ENCODE measurements at places on chromosomes 13 and 19. TPM values are rescaled to one million over a fixed set of nuclear protein-coding genes. Genes with fewer than 3 reads are reported as not detected.

DNA sequence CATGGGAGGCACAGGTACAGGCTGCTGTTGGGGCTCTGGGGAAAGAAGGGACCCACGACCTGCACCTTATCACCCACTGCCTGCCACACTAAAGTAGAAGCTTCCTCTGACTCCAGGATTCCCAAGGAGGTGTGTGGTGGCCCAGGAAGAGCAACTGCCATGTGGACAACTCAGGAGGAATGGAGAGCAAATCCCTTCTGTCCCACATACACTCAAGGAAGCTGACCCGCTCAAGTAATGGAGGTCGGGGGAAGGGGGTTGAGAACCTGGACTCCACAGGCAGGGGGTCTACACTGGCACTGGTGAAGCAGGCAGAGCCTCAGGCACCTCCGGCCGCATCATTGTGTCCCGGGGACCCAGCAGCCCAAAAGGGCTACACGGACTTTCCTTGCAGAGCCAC, 29.4 kb upstream of the SLC15A1 start:
- no peaks in the 10 kb centered on the region for H3K36me3 ChIP-seq
- no peaks in the 10 kb centered on the region for H3K4me1 ChIP-seq
- no peak overlapping the region for H3K27ac ChIP-seq
- DNase-seq = no peak
- no peaks in the 10 kb centered on the region for H3K27me3 ChIP-seq
- no peak overlapping the region for H3K4me3 ChIP-seq

DNA sequence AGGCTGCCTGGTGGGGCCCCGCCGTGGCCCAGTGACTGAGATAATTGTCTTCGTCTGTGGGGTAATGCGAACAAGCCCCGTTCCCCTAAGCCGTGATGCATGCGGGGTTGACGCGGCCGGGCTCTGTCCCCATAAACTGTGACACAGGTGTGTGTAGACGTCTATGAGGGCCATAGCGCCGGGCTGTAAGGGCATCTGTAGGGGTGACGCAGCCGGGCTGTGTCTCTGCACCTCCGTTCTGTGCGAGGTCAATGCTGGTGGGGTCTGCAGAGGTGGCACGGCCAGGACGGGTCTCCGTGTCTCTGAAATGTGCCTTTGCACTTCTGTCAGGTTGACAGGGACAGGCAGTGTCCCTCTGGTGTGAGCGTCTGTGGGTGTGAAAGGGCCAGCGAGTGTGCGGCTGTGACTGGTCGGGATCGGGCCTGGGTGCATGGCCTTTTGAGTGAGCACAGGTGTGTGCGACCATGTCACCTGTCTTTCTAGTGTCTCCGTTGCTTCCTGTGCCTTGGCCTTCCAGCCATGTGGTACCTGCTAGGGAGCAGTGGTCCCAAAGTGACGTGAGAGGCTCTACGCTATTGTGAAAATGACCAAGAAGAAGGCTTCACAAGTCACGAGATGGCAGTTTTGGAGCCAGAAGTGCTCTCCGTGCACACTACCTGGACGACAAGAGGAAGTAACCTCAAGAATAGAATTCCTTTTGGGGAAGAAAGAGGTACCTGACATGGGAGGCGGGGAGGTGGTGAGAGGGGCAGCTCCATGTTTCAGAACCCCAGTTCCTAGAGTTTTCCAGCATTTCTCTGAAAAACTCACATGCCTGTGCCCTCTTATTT, 16.4 kb upstream of the ZNF331 start:
- no peaks in the 10 kb centered on the region for H3K4me1 ChIP-seq
- H3K4me3 ChIP-seq = peak overlapping the region; percentile 68
- no peak overlapping the region for H3K27ac ChIP-seq
- H3K27me3 ChIP-seq = no peaks in the 10 kb centered on the region
- no peak for DNase-seq

The DIAPH3 gene
- 7.1 TPM for total RNA-seq

The NPAS1 gene
- total RNA-seq = 0.68 TPM

The MIDN gene
- total RNA-seq = 80.1 TPM

- no peak overlapping the region for H3K27ac ChIP-seq
- peaks cover 11% of the 10 kb centered on the region for H3K4me1 ChIP-seq
- no peak overlapping the region for H3K4me3 ChIP-seq
- DNase-seq = no peak
- H3K27me3 ChIP-seq = no peaks in the 10 kb centered on the region
- H3K36me3 ChIP-seq = no peaks in the 10 kb centered on the region
Measured at GRCh38 chr13:49297338-49297737, 49.6 kb downstream of the CDADC1 start.

DNA sequence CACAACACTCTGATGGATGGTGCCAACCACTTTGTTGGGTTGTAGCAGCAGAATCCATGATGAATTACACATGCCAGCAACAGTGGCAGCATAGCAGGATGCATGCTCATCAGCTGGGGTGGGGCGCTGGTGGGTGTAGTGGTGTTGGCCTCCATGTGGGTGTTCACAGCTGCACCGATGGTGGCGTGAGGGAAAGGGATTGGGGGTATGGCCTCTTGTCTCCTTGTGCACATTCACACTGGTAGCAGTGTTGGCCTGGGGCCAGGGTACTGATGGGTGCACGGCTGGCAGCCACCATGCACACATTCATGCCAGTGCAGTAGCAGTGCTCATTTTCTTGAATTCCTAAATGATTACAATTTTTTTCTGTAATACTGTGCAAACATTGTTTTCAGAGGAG, 2748.8 kb upstream of the PCDH20 start:
- H3K27ac ChIP-seq = no peak overlapping the region
- no peaks in the 10 kb centered on the region for H3K4me1 ChIP-seq
- no peaks in the 10 kb centered on the region for H3K27me3 ChIP-seq
- no peaks in the 10 kb centered on the region for H3K36me3 ChIP-seq
- DNase-seq = no peak
- no peak overlapping the region for H3K4me3 ChIP-seq

DNA sequence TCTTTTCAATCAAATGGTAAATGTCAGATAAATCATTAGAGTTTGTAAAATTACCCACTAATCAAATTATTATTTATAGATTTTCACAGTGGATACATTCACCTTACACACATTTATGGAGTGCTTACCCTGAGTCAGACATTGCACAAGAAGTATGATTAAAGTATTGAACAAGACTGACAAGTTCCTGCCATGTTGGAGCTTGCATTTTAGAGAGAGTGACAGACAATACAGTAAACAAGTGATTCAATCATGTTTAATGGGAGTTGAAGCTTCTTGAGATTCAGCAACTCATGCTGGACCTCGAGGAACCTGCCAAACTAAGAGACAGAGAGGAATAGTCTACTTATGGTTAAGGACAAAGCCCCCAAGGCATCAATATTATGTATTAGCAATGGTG, 487.8 kb downstream of the PCDH17 start:
- no peaks in the 10 kb centered on the region for H3K27me3 ChIP-seq
- no peak overlapping the region for H3K27ac ChIP-seq
- no peak for DNase-seq
- no peaks in the 10 kb centered on the region for H3K4me1 ChIP-seq
- H3K36me3 ChIP-seq = no peaks in the 10 kb centered on the region
- H3K4me3 ChIP-seq = no peak overlapping the region

- no peak overlapping the region for H3K4me3 ChIP-seq
- no peaks in the 10 kb centered on the region for H3K4me1 ChIP-seq
- no peak for DNase-seq
- no peaks in the 10 kb centered on the region for H3K36me3 ChIP-seq
Measured at GRCh38 chr13:34419025-34419424, 523.0 kb upstream of the NBEA start.

DNA sequence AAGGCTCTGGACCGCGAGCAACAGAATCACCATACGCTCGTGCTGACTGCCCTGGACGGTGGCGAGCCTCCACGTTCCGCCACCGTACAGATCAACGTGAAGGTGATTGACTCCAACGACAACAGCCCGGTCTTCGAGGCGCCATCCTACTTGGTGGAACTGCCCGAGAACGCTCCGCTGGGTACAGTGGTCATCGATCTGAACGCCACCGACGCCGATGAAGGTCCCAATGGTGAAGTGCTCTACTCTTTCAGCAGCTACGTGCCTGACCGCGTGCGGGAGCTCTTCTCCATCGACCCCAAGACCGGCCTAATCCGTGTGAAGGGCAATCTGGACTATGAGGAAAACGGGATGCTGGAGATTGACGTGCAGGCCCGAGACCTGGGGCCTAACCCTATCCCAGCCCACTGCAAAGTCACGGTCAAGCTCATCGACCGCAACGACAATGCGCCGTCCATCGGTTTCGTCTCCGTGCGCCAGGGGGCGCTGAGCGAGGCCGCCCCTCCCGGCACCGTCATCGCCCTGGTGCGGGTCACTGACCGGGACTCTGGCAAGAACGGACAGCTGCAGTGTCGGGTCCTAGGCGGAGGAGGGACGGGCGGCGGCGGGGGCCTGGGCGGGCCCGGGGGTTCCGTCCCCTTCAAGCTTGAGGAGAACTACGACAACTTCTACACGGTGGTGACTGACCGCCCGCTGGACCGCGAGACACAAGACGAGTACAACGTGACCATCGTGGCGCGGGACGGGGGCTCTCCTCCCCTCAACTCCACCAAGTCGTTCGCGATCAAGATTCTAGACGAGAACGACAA, 1.8 kb downstream of the PCDH17 start:
- H3K27ac ChIP-seq = no peak overlapping the region
- no peak for DNase-seq
- peaks cover 6% of the 10 kb centered on the region for H3K27me3 ChIP-seq
- H3K4me1 ChIP-seq = peaks cover 29% of the 10 kb centered on the region
- peak overlapping the region; percentile 73 for H3K4me3 ChIP-seq
- no peaks in the 10 kb centered on the region for H3K36me3 ChIP-seq

The ZNF844 gene
- total RNA-seq = 4.7 TPM

The SLC10A2 gene
- not detected for total RNA-seq

The ZNF575 gene
- total RNA-seq = 1.6 TPM

The CKAP2 gene
- total RNA-seq = 5.1 TPM
